Common myeloid progenitor, CD34-positive (primary cell): ENCODE measurements at places on chromosomes 12 and 14.

- DNase-seq = no peak
These were observed 79.7 kb downstream of the PTPRR start for GRCh38 chr12:70840656-70841350.

GRCh38 chr14:85529803-85530574, at the start of gene FLRT2:
TSS of gene FLRT2 (plus strand) at chr14:85530144. CDS start at chr14:85621515, 91,371 bp downstream.
- no peak for DNase-seq

- no peak for DNase-seq
These were observed 165.7 kb downstream of the SRGAP1 start for GRCh38 chr12:64010069-64010686.

- DNase-seq = no peak
These were observed 62.9 kb upstream of the VSX2 start for GRCh38 chr14:74176400-74176793.

DNA sequence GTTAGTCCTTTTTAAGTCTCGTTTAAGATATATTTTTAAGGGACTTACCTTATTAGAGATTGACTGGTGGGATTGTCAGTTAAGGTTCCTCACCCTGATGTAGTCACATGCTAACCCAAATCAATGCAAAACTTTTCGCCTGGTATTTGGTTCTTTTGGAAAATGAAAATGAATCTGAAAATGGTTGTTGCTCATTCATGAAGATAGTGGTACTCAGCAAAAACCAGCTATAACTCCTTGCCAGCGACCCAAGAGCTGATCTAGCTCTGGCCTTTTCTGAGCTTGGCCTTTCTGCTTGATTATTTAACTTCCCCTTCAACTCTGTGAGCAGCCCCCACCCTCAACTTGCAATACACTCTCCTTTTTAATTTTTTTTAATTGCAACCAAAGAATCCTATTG, 85.0 kb upstream of the GTF2A1 start:
- no peak for DNase-seq

GRCh38 chr12:9961106-9961505, 10.1 kb upstream of the CLEC12A start:
- no peak for DNase-seq

DNA sequence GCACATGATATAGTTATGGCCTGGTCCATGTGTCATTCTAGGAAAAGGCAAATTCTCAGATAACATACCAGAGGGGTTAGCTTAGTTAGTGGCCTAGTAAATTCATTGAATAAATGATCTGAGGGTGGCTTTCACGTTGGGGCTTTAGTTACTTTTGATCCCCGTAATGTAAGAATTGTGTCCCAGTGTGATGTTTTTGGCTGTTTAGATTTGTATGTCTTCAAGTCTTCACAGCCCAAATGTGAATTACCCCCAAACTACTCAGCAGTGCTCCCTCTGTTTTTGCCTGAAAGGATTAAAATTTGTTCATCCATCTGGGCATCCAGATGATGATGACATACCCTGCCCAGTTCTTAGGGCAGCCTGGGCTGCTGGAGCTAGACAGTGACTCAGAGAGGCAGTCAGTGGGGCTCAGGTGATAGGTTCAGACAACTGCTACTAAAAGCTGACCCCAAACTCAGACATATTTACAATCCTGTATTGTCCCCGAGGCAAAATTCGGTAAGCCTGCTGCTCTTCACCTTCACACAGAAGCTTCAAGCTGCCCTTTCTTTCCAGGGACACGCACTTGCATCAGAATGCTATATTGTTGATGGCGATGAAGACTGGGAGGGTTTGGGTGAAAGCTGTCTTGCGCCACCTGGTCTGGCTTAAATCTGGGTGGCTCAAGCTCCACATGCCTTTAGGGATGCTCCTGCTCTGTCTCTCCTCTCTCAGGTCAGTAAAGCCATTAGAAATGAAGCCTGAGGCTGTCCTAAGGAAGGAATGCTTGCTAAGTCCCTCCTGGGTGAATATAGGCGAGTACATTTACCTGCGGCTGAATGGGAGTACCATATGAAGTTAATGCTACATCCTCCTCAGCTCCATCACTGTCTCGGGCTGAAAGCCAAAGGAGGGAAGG, 10.3 kb downstream of the GPRC5D start:
- no peak for DNase-seq

- DNase-seq = no peak
These were observed 366.5 kb downstream of the ALG10 start for GRCh38 chr12:34388636-34389377.

- DNase-seq = no peak
These were observed 56.8 kb downstream of the BTG1 start for GRCh38 chr12:92088805-92089204.

GRCh38 chr12:116677202-116677661, 60.6 kb downstream of the SPRING1 start:
- DNase-seq = peak; percentile 41

GRCh38 chr12:18546399-18546798, 191.4 kb downstream of the PLCZ1 start:
- DNase-seq = no peak

GRCh38 chr14:20400589-20400964, 12.7 kb downstream of the TEP1 start:
- DNase-seq = no peak

DNA sequence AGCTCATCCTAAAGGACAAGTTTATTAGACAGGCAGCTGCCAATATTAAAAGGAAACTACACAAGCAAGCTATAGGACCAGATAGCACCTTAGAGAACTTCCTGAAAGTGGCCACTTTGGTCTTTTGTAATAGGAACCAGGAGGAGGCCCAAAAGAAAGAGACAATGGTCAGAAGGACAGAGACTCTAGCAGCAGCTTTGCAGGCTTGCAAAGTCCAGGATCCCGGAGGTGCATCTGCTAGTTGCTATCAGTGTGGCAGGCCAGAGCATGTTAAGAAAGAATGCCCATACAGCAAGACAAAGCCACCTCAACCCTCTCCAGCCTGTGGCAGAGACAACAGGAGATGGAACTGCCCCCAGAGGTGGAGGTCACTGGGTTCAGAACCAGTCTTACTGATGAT, 23.4 kb downstream of the APOBEC1 start:
- no peak for DNase-seq

DNA sequence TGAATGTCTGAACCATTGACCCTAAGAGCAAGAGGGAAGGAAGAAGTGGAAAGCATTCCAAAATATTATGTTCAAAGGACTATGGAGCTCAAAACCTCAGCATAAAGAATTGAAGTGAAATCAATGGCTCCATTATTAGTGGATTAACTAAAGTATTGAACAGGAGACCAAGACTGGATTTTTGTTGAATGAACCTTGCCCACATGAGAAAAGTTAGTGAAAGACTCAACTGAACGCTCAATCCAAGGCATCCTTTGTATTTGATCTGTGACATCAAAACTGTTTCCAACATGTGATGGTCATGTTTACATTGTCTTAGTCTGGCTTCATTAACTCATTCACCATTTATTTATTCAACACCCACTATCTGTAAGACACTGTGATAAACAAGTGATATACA, 161.0 kb downstream of the CNTN1 start:
- DNase-seq = no peak
